Urinary bladder (tissue), 4 donors: ENCODE measurements at places on chromosomes 6 and 20. TPM values are rescaled to one million over a fixed set of nuclear protein-coding genes. Genes with fewer than 3 reads are reported as not detected.

GRCh38 chr6:27492631-27493190 lies 19.8 kb upstream of the ZNF184 start:
- no peak for DNase-seq

- no peak for DNase-seq
These were observed 94.7 kb downstream of the ADTRP start for GRCh38 chr6:11683871-11684270.

- no peak for DNase-seq
These were observed 54.9 kb upstream of the PNRC1 start for GRCh38 chr6:89025633-89026032.

DNA sequence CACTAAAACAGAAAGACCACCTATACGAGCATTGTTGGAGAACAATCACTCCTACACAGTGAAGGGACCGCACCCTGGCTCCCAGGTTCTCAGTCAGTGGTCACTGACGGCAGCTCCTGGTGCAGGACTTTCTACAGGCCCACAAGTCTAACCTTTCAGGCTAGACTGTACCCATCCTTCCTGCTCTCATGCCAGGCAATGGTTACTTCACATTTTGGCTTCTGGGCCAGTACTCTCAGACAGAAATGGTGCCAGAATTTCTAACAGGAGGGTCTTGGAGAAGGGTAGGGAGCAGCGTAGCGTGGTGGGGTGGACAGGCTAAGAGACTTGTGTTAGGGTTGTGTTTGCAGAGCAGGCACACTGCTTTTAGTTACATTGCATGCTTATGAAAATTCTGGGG lies 12.1 kb downstream of the TOMM34 start:
- no peak for DNase-seq

METTL24 gene
- total RNA-seq = 19.2 TPM

HNF4A gene
- total RNA-seq = not detected

MYL9 gene
- 42.6 TPM for total RNA-seq

ARMC12 gene
- not detected for total RNA-seq
